Activated CD4-positive, alpha-beta T cell treated with anti-CD3 and anti-CD28 coated beads, Interleukin-2, amount 50 U/mL, for 24 hours (primary cell): ENCODE measurements at places on chromosomes 7 and 10.

DNA sequence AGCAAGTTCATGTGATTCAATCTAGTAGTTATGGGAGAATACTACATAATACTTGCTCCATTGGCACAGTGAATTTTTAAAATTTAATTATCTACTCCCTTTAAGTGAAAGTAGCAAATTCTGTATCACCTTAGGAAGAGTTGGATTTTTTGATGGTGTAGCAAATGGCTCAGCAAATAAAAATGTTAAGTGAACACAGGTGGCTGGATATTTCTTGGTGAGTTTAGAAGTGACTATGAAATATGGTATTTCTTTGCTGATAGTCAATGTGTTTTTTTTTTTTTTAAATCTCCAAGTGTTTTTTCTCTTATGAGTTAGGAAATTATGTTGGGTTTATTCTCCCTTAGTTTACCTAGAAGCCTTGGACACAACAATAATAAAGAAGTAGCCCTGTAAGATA, 67.8 kb downstream of the CREM start:
- DNase-seq, result no peak

DNA sequence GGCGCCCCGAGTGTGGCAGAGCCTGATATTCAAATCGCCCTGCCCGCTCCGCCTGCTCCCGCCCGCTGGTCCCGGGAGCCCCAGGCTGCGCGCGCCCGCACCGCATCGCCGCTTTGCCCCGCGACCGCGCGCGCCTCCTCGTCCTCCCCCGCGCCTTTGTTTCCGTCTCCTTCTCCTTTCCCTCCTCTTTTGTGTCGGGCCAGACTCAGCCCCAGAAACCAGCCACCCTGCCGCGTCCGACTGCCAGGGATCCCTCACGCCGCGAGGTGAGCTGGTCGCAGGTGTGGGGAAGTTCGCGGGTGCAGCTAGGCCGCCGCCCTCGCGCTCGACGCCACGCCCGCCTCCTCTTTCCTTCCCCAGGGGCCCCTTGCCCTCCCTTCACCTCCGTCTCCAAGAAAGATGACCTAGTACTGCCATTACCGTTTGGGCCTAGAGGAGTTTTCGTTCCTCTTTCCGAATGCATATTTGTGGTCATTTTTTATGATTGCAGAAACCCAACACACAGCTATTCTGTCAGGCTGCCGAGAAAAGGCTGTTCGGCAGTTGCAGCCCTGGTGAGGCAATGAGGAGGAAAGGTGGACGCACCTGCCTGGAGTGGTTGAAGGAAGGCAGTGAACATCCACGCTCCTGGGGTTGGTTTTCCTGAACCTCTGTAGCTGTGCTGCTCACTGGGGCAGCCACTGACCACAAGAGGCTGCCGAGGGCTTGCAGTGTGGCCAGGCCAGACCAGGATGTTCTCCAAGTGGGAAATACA, 107.3 kb downstream of the SNX10 start:
- peak; percentile 2 for DNase-seq

- no peak for DNase-seq
Observed at GRCh38 chr7:30893357-30893756, 18.3 kb upstream of the AQP1 start.

DNA sequence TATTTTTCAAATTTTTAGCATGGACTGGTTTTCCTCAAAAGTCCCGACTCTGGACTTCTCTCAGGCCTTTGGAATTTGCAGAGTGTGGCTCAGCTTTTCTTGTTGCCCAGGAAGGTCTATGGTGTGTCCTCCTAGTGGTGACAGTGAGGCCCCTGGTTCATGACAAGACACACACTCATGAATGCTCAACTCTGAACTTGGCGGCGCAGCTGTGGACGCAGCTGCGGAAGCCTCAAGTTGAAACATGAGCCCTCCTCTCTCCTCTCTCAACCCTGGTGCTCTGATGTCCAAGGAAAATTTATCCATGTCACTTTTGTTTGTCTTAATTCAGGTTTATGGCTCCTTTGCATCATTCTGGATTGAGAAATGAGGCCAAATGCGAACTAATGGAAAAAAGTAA, 183.9 kb downstream of the HECW1 start:
- no peak for DNase-seq

GRCh38 chr10:86038371-86038770, 328.2 kb downstream of the GRID1 start:
- no peak for DNase-seq

DNA sequence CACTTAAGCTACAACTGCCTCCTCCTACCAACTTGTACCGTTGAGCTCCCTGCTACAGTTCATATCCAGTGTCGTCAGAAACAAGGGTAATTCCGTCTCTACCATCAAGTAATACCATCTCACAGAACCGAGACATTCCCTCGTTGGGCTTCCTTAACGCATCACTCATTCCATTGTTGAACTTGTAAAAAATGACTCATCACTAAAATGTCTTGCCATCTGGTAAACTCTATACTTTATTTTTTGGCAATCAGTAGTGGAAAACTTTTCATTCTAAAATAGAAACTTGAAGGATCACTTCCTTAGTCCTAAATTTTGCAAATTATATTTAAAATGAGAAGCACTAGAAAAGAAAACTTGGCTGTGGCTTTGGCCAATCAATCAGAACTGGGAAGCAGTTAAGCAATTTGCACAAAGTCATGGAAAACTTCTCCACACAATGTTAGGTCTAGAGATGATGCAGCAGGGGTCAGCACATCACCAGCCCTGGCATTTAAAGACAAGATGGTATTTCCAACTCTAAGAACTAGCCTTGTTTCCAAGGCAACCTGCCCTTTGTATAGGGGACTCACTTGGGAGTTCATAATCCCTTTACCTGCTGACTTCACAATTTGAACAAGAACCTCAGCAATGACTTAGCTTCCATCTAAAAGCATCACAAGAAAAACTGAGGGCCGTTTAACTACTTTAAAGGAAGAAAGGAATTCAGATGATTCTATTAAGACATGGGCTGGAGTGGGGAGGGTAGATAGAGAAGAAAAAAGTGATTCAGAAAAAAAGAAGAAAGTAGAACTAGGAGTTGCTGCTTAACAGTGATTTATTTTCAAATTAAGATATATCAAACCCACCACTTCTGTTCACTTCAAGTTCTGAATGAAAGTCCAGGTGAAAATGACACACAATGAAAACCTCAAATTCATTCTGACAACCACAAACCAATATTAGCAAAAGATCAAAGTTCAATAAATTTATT, 288.1 kb downstream of the PARD3 start:
- DNase-seq, result no peak

DNA sequence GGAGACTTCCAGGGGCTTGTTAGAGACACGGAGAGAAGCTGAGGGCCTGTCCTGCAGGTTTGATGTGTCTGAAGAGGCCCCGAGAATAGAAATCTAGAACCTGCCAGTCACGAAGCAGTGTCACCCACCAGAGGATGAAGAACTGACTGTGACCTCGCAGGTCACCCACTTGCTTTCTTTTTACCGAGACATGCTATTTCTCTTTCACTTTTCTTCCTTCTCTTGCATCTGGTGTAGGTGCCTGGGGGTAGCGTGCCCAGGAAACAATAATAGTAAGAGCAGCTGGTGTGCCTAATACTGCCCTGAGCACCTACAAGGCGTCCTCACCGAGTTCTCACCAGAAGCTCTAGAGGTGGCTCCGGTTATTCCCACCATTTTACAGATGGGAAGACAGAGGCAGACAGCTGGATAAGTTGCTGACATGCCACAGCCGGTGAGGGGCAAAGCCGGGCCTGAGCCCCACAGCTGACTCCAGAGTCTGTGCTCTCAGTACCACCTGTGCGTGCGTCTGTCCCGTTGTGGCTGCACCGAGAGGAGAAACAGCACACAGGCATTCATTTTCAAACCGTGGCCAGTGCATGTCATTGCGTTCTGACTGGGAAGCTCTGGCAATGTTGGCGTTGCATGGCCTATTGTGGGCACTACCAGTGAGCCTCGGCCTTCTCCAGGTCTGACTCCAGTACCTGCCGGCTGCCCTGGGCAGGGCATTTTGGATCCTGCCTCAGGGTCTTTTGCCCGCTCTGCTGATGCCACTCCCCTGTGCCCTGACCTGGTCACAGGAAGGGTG, 7.8 kb downstream of the CHST3 start:
- no peak for DNase-seq

- no peak for DNase-seq
Observed at GRCh38 chr7:67267914-67268313, 271.3 kb downstream of the TYW1 start.

DNA sequence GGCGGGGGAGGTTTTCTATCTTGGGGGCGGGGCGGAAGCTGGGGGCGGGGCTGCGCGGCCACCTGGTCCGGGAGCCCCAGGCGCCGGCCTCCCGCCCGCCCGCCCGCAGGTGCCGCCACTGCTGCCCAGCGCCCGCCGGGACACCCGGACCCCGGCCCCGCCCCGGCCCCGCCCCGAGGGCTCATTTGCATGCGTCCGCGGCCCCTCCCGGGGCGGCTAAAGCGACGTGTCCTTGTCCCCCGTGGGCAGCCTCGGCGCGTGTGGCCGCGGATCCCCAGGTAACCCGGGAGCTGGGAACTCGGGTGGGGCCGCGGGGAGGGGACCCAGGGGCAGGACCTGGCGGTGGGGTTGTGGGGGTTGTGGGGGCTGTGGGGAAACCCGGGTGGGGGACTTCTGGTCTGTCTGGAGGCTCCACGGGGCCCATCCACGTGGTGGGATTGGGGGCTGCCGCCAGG, at the start of gene BHLHA15:
Gene BHLHA15, plus strand, starts transcription at position 219 of the 455 bp plus-strand sequence. CDS start 871 bp downstream, outside the sequence.
- no peak for DNase-seq

- peak; percentile 73 for DNase-seq
Observed at GRCh38 chr10:80408242-80409101, at the start of gene PRXL2A. TSS of gene PRXL2A (plus strand) at chr10:80408551. CDS start at chr10:80420468, 11,917 bp downstream.

DNA sequence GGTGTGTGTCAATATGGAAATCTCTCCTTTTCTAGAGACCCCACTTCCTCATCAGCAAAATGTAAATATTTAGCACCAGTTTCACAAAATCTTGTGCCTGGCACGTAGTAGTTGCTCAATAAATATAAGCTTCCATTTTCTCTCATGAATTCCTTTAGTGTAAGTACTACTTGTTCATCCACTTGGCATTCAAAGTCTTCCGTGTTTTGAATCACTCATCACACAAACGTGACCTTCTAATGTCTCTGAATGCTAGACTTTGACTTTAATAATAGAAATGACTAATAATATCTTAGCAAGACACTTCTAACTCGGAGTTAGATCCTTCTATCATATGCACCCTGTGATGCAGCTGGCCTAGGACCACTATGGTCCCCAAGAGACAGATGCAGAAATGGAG, 168.7 kb upstream of the ZNF32 start:
- no peak for DNase-seq

DNA sequence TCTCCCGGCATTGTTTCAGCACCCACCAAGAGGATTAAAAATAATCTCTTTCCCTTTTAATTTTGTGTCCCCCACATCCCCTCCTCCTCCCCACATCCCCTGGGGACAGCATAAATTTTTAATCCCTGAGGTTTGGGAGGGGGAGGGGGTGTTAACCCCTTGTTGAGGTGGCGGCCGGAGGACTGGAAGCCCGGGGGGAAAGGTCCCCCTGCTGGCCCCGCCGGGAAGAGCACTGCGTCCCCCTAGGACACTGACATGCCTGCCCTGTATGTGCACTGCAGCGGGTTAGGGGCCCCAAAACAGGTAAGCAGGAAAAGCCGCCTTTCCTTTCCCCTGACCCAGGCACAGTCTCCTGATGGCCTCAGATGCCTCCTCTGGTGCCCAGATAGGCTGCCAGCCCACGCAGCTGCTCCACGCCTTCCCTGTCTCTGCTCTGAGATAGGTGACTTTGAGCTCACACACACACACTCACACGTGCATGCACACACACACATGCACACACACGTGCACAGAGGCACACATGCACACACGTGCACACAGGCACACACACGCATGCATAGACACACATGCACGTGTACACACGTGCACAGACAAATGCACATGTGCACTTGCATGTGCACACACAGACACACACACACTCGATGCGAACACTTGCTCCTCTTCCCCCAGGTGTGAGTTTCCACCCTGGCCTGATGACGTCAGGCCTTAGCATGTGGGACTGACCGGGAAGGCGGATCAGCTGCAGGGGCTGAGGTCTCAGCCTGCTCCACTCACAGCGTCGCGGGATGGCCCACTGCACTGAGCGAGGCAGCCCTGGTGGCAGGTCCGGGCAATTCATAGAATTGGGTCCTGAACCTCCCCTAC, 12.3 kb downstream of the CNPY1 start:
- no peak for DNase-seq
